ENCODE measurements at places on chromosomes 12 and 14.

DNA sequence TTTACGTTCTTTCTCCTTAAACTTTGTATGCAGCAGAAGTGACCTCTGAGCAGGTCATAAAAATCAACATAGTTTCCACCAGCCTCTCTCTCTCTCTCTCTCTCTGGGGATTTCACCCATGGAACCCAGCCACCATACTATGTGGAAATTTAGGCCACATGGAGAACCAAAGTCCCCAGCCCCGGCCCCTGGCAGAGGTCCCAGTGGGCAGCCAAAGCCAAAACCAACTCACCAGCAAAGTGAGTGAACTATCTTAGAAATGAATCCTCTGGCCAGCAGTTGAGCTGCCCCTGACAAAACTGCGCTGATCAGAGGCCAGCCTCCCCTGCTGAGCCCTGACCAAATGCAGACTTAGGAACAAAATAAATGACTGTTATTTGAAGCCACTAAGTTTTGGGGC lies 9.2 kb downstream of the DUSP6 start:
- DNase-seq: no peak

GRCh38 chr12:82300611-82301010 lies 57.6 kb downstream of the CCDC59 start:
- DNase-seq: no peak

DNA sequence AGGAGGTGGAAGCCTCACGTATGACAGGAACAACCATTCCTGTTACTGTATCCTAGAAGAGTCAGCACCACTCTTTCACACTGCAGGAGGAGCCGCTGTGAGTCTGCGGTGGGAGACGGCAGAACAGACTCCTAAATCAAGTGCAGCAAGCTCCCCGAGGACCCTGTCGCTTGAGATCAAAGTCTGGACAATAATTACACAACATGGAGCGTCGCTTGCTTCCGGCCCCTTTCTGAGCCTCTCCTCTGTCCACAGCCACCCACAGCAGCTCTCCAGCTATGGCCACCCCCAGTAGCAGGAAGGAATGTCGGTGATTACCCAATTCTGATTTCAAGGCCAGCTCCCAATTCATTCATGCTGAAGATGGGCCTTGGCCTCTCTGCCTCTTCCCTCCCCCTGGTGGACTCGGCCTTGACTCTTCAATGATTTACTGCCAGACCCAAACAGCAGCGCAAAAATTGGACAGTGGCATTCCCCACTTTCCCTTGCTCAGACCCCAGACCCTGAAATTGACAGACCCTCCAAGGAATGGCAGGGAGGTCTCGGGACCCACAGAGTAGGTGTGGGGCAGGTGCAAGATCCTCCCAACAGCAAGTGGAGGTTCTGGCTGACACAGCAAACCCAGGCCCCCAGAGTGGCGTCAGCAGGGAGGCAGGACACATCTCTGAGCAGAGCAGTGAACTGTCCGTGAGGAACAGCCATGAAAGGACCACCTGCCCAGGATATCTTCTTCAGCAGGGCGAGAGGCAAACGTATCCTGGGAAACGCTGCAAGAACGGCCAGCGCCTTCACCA lies 272.7 kb upstream of the DIO3 start:
- DNase-seq: no peak

GRCh38 chr14:64841121-64841651 lies 38.5 kb downstream of the SPTB start:
- no peak for DNase-seq

GRCh38 chr12:111034886-111035577 lies 114.7 kb upstream of the MYL2 start:
- no peak for DNase-seq

GRCh38 chr12:18171571-18171970 lies 81.6 kb upstream of the RERGL start:
- no peak for DNase-seq

- DNase-seq: no peak
Observed at GRCh38 chr12:30795410-30796312, 40.9 kb upstream of the CAPRIN2 start.

DNA sequence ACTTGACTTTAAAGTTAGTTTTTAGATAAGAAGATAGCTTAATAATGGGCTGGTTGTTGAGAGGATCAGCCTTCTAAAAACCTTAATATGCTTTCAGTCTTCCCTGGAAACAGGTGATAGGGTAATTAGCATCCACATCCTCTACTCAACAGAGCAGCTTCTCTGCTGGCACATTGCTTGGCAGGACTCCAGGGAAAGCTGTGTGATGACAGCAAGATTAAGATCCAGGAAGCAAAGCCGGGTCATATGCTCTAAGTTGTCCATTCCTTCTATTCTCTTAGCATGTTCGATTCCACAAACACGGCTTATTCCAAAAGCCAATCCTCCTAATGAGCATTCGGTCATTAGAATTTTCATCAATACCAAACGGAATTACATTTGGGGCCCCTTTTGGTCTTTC lies 87.0 kb downstream of the HMGA2 start:
- DNase-seq: no peak

- DNase-seq: no peak
Observed at GRCh38 chr12:111434049-111434448, 28.3 kb downstream of the SH2B3 start.

GRCh38 chr12:93225094-93225493 lies 152.6 kb upstream of the NUDT4 start:
- no peak for DNase-seq

DNA sequence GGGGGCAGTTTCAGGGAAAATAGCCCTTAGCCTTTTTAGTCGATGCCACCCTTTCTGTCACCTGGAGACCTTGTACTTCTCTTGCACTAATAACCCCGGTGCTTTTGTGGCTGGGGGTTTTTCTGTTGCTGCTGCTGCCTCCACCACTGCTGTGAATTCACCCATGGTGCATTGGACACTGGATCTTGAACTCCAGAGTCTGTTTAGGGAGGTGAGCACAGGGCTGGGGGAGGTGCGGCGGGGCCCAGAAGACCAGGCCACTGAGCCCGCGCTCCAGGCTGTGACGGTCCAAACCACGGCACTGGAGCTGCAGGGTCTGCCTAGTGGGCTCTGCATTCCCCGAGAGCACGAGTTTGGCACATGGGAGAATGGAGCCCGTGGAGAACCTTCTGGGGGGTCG lies 100.6 kb downstream of the NINJ2 start:
- DNase-seq: no peak

DNA sequence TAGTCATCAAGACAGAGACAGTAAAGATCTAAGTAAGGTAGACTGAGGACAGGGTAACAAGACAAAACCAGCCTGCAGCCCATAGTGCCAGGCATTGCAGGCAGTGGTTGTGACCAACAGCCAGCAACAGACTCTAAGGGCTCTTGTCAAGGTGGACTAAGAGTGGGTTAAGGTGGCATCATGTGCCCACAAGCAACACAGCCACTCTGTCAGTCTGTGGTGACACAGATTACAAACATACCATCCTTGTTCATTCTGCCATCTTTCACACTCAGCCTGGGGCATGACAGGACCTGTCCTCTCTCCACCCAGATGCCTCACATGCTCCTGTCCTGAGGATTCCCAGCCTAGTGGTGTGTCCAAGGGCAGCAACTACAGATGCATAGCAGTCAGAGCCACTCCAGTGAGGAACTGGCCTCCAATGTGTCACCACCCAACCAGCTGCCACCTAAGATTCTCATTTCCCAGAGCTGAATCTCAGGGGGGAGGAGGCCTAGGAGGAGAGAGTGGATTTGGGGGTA lies 28.3 kb downstream of the VDR start:
- no peak for DNase-seq

- no peak for DNase-seq
Observed at GRCh38 chr14:51157012-51157411, 62.1 kb upstream of the TRIM9 start.

- no peak for DNase-seq
Observed at GRCh38 chr12:116552773-116553373, 6.3 kb upstream of the MAP1LC3B2 start.

- DNase-seq: no peak
Observed at GRCh38 chr12:114406316-114406983, 506 bp upstream of the TBX5 start.

GRCh38 chr14:66508846-66509621 lies 1.1 kb downstream of the GPHN start:
- DNase-seq: no peak

GRCh38 chr14:95519699-95520098 lies 3.2 kb upstream of the SYNE3 start:
- peak; percentile 62 for DNase-seq

DNA sequence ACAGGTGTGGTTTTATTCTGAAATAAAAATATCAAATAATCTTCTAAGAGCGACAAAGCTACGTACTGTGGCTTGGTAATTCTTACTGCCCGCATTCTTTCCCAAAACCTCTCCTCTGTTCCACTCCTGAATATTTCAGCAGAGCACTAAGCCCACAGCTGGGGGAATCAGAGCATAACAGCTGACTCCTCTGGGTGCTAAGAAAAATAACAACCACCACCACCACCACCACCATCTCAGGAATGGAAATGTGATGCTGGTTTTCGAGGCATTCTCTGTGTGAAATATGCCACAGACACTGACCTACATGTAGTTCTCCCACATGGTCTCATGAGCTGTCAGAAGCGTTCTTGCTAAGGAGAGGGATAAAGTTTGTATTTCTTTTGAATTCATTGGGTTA lies 183.7 kb downstream of the BMP4 start:
- no peak for DNase-seq

DNA sequence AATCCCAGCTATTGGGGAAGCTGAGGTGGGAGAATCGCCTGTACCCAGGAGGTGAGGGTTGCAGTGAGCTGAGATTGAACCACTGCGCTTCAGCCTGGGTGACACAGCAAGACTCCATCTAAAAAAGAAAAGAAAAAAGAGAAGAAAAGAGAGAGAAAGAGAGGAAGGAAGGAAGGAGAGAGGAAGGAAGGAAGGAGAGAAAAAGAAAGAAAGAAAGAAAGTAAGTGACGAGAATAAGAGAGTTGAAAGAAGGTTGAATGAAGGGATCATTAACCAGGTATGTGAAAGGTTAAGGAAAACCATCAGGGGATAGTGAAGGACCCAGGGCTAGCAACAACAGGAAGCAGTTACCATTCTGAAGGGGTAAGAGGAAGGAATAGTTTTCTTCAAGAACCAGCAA lies 4.2 kb upstream of the DTD2 start:
- no peak for DNase-seq

DNA sequence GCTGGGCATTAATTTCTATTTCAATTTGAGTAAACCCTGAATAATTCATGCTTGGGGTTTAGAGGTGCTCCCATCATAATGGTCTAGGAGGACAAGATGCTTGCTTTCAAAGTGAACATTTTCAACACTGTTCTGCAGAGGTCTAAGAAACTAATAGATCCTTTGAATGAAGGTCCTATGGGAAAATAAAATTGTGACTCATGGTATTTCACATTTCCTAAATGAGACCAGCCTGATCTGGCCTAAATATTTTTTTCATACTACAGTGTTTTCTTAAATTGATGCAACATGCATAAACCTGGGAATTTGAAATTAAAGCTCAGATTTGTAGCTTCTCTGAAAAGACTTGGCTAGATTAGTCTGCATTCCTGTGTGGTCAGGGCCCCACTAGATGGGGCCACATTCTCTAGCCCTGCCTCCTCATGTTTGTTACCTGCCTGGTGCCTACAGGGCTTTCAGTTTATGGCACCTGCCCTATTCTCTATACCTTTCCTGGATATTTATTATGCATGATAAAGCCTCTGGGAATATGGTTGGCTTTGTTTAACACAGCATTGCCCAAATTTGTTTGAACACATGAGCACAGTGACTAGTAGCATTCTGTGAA lies 112.7 kb downstream of the METTL25 start:
- no peak for DNase-seq

GRCh38 chr12:47834199-47834903 lies 14.6 kb upstream of the HDAC7 start:
- DNase-seq: no peak

GRCh38 chr14:76428611-76429010 lies 52.7 kb downstream of the ESRRB start:
- no peak for DNase-seq

DNA sequence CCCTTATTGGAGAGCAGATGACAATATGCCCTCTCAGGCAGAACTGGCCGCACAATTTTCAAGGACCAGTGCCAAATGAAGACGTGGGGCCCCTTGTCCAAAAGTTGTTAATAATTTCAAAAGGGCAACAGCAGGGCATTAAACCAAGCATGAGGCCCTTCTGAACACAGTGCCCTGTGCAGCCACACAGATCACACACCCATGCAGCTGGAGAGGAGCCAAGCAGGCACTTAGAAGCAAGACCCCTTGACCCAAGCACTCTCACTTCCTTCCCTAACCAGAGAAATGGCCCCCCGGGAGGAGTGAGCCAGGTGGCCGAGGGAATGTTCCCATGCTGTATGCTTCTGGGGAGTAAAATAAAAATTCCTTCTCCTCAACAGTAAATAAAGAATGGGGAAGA lies 114.0 kb upstream of the TMPO start:
- DNase-seq: no peak

GRCh38 chr14:91536327-91536726 lies 26.2 kb upstream of the PPP4R3A start:
- DNase-seq: no peak

GRCh38 chr12:109873653-109874052 lies 6.7 kb downstream of the GLTP start:
- no peak for DNase-seq

- no peak for DNase-seq
Observed at GRCh38 chr14:89531661-89532335, 114.8 kb upstream of the FOXN3 start.

GRCh38 chr12:110933326-110933974 lies 13.1 kb upstream of the MYL2 start:
- no peak for DNase-seq

DNA sequence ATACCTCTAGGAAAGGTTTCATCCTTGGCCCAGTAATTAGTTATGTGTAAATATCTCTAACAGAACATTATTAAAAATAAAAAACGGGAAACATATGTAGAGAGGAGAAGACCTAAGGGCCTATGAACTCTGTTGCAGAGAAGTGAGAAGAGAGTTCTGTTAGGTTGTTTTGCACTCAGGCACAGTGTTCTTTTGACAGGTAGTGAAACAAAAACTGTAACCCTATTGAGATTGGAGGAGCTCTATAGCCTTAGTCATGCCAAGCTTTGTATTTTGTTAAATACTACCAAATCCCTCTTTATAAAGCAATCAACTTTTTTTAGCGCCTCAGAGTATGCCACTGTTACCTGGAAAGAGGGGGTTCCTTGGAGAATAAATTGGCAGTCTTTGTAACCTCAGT lies 77.6 kb downstream of the CNTN1 start:
- DNase-seq: no peak

DNA sequence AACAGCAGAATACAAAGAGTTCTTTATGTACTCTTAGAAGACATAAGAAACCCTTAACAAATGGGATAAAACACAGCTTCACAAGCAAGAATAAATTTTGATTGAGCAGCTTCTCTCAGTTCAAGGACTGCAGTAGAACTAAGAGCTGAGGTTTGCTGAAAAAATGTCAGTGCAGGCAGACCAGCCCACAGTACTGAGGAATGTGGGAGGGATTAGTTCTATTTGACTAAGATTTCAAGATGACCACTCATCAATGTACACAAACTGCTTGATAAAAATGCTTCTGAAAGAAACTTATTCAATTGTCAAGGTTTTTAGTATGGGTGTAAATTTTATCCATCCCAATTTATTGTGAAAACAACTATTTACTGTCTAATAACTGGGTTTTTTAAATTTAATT lies 138.4 kb downstream of the SEC23A start:
- no peak for DNase-seq

Data from activated T-helper 1 cell treated with Interleukin-2 at 50 U/mL for 16 hours (primary cell).